ENCODE measurements at places on chromosomes 12 and 14.
A peak's percentile ranks its signal among the peaks of the same experiment; 100 is the strongest.

DNA sequence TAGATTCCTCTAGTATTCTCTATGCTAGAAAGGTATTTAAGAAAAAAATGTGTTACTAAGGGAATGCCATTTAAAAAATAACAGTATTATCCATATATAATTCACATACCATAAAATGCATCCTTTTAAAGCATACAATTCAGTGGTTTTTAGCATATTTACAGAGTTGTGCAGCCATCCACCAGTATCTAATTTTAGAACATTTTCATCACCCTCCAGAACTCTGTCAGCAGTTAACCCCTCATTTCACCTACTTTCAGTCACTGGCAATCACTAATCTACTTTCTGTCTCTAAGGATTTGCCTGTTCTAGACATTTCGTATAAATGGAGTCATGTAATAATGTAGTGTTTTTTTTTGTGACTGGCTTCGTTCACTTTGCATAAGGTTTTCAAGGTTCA lies 33.4 kb downstream of the TBC1D15 start:
- no peak for DNase-seq

DNA sequence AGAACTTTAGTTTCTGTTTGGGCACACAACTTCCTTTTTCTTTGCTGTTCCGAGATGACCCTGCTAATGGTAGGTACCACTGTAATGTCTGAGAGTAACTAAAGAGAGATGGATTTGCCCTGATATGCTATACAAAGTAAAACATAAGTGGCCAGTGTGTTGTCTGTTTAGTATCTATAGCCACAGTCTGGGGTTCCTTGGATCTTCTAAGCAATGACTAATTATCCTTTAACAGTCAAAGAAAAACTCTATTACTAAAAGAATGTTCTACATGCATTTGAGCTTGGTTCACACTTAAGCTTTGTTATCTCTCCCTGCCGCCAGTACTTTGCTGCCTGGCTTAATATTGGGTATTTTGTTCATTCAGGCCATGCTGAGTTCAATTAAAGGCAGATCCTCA lies 1051.9 kb upstream of the FLRT2 start:
- no peak for DNase-seq

DNA sequence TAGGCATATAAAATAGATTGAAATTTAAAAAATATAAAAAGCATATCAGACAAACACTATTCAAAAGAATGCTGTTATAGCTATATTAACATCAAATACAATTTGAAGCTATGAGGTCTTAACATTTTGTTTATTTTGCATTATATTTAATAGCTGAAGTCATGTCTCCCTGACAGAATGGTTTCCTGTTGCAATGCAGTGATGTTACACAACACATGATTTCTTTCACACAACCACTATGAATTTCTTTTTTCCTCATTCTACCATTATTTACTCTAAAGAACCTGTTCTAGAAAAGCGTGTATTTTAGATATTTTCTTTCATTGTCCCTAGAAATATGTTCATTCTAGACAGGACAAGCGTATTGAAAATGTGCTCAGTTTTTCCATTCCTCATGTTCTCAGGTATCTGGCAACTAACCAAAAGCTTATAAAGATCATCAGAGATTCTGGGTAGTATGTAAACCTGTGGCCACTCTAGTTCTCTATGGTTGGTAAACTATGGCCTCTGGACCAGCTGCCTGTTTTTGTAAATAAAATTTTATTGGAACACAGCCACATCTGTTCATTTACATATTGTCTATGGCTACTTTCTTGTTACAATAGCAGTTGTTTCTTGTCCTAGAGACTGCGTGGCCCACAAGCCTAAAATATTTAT lies 183.8 kb downstream of the FOXA1 start:
- no peak for DNase-seq

DNA sequence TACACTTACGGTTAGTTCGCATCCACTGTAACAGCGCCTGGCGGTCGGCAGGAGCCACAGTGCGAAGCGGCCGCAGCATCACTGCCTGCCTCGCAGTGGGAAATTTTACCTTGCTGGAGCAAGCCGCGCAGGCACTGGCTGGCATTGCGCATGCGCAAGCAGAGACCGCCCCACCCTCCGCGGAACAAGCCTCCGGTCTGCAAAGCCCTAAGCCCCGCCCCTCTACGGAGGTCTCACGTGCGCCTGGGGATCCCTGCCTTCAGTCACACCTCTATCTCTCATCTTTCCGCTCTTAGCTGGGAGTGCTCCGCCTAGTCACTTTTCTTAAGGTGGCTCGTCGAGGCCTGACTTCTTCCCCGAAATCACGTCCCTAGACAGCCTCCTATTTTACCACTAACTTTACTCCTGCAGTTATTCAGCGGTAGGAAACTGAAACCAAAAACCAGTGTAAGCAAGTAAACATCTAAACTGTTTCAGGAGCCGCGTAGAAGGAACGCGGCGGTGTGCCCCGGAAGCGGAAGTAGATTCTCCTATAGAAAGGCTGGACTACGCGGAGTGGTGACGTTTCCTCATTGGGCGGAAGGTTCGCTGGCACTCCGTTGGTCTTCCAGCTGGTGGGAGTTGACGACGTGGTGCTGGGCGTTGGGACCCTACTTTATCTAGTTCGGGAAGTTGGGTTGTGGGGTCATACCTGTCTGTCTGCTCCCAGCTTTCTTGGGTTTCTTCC lies at the start of gene SRP54:
Gene SRP54, plus strand, starts transcription at position 572 of the 727 bp plus-strand sequence. CDS start 13,718 bp downstream, outside the sequence.
- peak; percentile 95 for DNase-seq

- DNase-seq, result peak; percentile 41
Measured at GRCh38 chr12:118103601-118104382, at the start of gene VSIG10. VSIG10 (minus strand) TSS chr12:118104011; CDS start chr12:118103671, 340 bp downstream.

DNA sequence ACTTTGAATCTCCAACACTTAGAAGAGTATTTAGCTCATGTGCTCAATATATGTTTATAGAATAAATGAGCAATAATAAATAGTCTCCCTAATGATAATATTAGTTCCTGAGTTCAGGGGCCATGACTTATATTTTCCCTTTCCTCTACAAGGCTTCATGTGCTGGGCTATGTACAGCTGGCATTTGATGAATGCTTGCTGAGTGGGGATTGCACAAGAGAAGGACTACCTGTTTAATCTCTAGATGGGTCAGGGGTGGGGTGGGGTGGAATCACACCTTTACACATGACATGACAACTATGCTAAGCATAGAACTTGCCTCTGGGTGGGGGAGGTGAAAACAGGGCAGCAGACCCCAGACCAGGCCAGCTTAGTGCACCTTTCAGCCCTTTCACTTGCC lies 7.6 kb upstream of the ABHD12B start:
- no peak for DNase-seq

GRCh38 chr14:63993992-63994391 lies 141.2 kb downstream of the SYNE2 start:
- DNase-seq, result no peak

GRCh38 chr12:9960590-9960989 lies 10.6 kb upstream of the CLEC12A start:
- no peak for DNase-seq

DNA sequence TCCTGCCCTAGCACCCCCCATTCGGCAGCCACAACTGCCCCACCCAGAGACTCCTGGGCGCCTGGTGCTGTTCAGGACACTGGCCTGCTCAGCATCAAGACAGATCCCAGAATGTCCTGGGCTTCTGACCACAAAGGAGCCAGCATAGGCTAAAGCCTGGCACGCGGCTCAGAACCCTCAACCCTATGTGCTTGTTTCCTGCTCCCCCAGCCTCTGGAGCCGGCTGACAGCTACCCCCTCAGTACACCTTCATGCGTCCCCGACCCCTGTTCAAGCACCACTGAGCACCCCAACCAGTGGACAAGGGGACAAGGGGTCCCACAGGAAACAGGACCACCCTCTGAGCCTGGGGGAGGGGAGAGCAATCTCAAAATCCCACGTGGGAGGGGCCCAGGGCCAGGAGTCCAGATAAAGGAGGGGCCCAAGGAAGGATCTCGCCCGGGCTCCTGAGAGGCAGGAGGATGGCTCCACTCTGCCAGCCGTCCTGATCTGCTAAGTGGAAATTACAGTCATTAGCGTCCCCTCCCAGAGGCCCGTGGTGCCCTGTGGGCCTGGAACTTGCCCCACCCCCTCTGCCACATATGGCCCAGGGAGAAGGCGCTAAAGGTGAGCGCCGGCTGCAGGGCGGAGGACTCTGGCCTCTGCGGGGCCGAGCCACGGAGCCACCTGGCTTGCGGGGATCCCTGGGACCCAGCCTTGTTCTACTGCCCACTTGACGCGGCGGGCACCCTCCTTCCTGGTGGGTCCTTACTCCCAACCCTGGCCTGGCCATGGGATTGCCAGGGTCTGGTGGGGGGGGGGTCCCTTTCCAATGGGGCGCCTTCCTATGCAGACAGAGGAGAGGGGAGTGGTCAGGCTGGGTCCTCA lies 27.2 kb upstream of the GPR132 start:
- DNase-seq, result no peak

DNA sequence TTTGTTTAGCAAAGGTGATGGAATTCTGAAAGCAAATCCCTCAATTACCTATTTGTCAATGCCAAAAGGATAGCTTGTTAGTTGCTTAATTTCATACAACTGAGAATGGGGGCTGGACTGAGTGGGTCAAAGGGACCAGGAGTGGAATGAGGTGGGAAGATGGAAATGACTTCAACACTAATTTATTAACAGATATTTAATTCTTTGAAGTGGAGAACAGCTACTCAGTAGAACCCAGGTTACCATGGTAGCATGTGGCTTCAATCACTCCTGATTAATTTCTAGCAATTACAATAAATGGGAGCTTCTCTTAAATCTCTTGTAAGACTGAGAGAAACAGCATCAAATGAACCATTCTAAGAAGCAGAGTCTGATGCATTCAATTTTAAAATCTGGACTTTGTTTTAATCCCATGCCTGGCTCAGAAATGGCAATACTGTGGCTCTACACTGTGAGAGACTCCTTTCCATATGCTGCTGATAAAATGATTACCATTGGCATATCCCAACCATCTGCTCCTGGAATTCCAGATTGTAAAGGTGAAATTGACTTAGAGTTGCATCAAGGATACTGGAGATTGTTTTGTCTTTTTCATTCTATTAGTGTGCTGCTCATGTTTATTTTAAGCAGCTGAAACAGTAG lies 607.8 kb downstream of the SNAPC1 start:
- DNase-seq, result no peak

DNA sequence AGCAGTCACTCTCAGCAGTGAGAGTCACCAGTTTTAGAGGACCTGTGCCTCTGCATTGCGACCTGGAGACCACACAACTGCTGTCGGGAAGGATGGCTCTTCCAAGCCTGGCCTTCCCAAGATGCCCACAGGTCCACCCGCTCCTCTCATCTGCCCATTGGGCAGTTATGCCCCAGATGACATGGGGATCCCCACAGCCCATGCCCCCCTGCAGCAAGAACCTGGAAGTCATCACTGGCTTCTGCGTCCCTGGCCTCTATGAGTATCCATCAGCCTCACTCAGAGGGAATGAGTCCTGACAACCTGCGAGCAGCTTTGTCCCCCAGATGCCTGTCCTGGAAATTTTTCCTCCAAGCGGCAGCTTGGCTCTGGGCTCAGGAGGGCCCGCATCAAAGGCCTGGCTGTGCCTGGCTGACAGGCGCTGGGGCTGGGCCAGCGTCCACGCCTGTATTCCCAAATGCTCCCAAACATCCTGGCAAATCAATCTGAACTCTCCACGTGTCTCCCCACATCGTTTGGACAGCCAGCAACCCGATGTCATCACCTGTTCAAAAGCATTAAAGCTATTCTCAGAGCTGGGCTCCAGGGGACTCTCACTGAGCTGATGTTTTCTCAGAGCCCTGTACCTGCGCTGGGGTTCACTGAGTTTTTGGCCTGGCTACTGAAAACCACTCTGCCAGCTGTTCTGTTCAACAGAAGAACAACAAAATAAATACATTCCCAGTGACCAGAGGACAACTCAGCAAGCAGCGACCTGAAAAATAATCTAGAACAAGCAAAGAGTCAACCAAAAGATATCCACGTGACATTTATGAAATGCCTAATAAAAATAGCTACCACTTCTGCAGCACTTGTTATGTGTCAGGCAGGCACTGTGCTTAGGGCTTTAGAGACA lies 57.8 kb downstream of the CLMN start:
- no peak for DNase-seq

DNA sequence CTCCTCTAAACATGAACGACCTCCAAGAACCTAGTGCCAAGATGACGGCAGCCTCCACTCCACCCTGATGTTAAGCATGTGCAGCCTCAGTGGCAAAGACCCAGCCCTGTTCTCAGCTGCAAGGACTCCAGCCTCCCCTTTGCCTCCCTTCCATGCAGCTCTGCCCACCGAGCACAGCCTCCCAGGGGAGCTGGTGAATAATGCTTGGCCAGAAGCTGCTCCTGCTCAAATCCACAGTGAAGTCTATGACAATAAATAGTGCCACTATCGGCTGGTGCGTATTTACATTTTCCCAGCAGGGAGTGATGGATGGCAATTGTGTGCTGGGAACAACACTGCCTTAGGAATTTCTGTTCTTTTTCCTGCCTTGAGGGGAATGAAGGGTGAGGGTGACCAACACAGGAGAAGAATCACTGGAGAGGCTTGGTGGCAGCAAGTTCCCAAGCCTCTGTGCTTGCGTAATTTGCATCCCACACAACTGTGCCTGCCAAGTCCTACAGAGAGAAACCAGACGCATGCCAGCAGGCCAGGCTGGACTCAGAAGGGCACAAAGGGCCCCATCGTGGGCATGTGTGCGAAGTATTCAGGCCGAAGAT lies 29.9 kb upstream of the TC2N start:
- peak; percentile 47 for DNase-seq

DNA sequence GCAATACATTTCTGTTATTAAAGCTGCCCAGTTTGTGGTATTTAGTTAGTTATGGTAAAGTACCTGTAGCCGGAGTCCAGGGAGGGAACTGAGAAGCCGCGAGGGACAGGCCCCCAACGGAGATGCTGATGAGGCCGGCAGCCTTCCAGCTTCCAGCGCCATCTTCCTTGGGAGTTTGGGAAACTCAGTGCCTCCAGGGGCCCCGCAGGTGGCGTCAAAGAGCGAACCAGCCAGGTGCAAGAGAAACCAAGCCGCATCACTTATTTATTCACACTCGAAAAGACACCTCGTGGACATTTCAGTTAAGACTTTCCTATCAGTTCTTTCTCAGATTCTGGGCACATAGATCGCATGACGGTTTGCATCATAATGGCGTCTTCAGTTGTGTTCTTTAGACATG lies 216.6 kb downstream of the GLT1D1 start:
- DNase-seq, result no peak

GRCh38 chr12:32939801-32940200 lies 43.2 kb upstream of the PKP2 start:
- no peak for DNase-seq

DNA sequence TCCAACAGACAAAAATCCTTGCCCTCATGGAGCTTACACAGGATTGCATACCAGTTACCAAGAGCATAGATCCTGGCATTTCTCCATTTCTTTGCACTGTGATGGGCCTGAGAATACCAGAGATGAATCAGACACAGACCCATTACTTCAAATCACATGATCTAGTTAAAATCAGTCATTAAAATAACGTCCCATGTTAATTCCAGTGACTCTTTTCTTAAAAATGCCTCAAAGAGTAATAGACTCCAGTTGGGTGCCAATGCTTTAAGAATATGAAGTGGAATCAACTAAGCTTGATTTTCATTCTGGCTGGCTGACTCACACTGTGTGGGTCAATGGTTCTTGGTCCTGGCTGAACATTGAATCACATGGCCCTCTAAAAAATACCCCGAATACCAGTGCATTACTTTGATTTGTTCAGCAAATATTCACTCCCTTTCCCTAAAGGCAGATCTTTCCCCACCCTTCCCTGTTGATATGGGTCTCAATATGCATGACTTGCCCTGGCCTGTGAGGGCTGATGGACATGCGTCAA lies 11.0 kb downstream of the ASB2 start:
- no peak for DNase-seq
